NK-92 treated with Interleukin-12 subunit alpha and Interleukin-12 subunit beta, amount 100 ng/mL, for 24 hours (cell line): ENCODE measurements at places on chromosomes 5 and 9.
A peak's percentile ranks its signal among the peaks of the same experiment; 100 is the strongest.

DNA sequence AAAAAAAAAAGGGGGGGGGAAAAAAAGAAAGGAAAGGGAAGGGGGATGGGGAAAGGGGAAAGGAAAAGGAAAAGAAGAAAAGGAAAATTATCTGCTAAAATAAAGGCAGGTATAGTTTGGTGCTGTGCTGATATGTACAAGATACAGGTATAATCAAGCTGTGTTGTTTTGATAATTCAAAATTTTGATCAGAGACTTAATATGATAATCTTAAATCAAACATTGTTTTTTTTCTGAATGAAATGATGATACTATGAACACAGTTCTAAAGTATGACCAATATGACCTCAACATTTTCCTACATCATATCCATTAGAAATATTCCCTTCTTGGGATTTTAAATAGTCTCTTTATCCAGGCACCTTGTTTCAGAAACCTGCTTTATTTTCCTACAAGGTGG is 115.6 kb upstream of the TRPM3 start:
- no peak for DNase-seq

DNA sequence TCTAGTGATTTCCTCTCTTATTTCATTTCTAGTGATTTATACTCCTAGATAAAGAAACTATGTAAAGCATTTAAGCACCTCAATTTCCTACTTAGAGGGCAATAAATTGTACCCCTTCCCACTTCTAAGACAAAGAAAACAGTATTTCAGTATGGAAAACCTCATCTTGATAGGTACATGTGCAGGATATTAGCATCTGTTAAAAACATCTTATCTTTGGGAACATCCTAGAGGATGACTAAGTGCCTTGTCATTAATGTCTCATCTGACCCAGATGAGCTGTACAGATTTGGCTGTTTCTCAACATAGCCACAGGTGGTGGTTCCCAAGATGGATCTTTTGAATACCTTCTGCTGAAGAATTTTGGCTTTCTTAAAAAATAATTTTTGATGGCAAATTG is 5.7 kb downstream of the MEGF10 start:
- no peak for DNase-seq

DNA sequence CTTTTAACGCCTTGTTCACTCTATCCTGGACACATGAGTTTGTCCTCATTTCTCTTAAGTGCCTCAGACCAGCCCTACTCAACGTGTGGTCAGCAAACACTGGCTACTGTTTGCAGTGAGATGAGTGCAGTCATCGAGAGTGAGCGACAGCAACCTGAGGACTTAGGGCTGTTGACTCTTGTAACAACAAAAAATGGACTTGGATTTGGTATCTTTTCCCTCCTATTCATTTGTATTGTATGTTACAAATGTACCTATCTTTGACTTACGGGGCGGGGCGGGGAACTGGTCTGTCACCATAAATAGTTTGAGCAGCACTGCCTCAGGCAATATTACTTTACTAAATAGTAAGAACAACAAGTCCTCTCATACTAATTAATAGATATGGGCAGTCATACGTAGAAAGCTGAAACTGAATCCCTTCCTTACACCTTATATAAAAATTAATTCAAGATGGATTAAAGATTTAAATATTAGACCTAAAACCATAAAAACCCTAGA is 84.1 kb downstream of the TLE1 start:
- DNase-seq = no peak

DNA sequence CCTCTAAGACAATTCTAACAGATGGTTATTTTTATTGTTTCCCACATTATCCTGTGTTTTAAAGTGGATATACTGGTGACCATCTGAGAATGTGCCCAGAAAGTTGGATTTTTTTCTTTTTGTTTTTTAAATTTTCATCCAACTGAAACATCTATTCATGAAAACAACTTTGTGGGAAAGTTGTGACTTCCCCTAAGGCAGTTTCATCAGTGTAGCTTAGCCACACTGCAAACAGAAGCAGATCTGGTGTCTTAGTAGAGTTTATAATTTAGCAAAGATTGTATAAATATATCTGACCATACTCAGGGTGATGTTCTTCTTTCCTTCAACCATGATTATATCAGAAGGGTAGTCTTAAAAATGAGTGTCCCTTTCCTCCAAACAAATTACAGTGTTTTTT is 1241.3 kb downstream of the MAT2B start:
- no peak for DNase-seq

DNA sequence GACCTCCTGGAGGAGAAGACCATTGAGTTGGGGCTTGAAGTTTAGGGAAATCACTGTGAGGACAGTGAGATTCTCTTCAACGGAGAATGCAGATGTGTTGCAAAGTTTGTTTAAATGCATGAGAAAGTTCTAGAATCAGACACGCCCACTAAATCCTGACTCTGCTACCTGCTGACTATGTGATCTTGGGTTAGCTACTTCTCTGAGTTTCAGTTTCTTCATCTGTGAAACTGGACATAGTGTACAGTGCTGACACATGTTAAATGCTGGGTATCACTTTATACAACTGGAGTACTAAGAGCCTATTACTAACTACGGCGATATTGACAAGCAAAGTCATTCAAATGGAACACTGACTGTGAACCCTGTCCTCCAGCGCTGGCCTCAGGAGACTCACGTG is 255.5 kb downstream of the HSPA4 start:
- DNase-seq = no peak

DNA sequence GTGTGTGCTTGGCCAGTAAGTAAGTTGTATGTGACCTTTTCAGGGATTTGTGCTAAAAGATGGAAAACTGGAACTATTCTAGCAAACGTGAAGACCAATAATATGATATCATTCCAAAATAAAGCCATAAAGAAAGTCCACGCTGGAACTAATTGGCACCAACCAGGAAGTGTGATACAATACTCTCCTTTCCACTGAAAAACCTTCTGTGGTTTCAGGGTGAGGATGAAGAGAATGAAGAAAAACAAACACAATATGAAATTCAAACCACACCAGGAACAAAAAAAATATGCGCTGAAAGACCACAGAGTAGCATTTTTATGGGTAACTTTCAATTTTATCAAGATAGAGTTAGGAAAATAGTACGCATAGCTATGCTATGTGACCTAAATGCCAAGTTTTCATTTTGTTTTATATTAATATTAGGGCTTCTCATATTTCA is 105.8 kb downstream of the EFNA5 start:
- no peak for DNase-seq

DNA sequence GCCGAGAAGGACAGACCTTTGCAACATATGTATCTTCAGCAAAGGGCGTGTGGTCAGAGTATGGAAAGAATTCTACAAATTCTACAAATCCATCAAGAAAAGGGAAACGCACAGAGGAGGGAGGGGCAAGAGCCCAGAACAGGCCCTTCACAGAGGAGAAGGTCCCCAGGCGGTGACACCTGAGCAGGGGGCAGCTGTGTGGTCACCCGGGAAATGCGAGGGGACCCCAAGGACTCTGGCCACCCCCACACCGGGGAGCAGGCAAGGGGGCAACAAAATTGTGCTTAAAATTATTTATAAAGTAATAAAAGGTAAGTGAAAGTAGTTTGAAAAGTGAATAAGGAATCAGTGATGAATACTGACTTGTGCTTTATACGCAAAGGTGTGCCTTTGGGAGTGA is 17.6 kb downstream of the NACC2 start:
- no peak for DNase-seq

DNA sequence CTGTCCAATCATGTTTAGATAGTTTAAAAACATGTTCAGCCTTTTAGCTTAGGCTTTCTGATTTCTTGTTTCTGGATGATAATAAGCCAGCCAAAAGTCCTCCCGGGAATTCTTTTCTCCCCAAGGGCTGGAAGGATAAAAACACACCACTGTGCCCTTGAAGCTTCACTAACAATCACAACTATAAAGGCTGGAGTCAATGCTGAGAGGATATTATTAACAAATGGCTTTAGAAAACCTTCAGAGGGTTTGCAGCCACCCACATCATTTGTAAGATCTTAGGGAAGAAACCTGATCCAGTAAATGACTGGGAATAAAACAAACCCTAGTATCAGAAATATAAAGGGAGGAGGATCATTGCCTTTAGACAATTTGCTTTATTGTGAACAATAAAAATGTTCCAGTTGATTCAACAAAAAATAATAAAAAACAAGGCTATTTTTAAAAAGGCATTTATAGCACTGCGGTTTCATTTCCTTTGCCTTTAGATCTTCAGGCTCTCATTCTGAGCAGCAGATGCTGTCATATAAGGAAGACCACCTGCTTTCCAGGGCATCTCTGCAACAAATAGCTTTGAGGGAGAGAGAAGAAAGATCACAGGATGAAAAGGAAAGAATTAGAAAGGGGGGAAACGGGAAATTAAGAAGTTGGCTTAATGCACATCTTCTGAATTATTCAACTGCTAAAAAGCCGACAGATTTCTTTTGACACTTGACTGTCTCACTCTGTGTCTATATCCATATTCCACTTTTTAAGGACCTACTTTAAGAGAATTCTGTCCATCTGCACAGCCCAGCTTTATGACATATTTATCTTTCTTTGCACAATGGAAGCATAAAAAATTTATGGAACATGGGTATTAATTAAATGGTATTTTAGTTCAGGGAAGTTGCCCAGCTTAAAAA is 277.2 kb upstream of the SLC24A2 start:
- DNase-seq = no peak

- DNase-seq = no peak
Observed at GRCh38 chr5:178120607-178121357, 7.5 kb downstream of the N4BP3 start.

- no peak for DNase-seq
Observed at GRCh38 chr9:133403766-133404453, 13.9 kb downstream of the REXO4 start.

- no peak for DNase-seq
Observed at GRCh38 chr9:94164806-94165549, 80.7 kb downstream of the PTPDC1 start.

DNA sequence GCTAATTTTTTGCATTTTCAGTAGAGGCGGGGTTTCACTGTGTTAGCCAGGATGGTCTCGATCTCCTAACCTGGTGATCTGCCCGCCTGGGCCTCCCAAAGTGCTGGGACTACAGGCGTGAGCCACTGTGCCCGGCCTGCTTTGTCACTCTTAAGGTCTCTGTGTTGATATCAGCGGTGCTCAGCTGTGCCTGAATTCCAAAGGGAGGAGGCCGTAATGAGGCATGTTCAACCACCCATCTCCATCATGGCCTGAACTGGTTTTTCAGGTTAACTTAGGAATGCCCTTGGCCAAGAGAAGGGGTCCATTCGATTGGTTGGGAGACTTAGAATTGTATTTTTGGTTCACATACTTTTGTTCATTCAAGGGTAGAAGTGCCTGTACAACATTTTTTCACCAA is 22.0 kb downstream of the HSD17B3 start:
- DNase-seq = no peak

DNA sequence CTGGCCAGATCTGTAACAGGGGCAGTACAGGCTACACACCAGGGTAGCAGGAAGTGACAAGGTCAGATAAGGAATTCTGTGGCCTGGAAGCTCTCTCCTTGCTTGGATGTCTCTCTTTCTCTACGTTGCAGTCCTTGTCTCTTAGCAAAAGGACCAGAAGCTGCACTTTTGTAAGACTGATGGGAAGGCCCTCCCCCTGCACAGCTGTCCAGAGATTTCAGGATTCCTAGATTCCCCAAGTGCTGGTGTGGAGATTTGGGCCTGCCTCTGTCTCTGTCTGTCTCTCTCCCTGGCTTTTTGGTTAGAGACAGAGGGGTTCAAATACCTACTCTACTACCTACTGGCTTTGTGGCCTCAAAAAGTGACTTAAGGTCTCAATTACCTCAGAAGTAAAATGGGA is 10.0 kb upstream of the CNTFR start:
- no peak for DNase-seq

DNA sequence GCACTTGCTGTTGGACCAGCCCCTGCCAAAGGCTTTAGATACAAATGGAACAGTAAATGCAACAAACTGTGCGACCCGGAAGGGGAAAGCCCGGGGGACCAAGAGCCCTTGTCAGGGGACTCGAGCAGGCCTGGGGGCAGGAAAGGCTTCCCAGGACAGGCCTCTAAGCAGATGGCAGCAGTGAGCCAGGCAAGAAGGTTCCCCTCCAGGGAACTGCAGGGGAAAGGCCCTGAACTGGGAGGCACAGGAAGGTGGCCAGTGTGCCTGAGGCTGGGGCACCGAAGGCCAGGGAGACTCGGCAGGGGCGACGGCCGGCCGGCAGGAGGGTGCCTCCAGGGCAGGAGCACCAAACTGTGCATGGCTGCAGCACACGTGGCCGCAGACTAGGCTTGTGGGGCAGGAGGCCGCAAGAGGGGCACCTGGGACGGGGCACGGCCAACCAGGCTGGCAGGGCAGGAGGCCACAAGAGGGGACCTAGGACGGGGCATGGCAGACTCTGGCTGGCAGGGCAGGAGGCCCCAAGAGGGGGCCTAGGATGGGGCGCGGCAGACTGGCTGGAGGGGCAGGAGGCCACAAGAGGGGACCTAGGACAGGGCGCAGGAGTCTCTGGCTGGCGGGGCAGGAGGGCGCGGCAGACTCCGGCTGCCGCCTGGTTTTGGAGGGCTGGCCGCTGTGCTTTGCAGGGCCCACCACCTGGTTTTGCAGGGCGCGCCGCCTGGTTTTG is 10.0 kb downstream of the VAV2 start:
- no peak for DNase-seq

- peak; percentile 85 for DNase-seq
Observed at GRCh38 chr9:137029058-137029936, 1.3 kb upstream of the ABCA2 start.

DNA sequence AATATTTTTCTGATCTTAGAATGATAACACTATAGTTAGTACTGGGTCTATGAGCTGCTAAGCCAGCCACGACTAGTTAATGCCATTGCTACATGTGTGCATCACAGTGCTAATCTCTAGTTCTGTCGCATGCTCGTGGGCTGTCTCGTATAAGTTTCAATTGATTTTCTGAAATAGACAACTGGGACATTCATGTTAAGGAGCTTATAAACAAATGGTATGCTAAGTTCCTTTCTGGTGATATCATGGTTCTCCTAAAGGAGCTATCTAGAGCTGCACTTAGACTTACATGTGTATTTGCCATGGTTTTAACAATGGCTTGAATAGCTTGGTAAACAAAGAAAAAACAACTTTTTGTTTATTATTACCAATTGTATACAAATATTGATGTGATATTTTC is 46.2 kb downstream of the F2RL2 start:
- no peak for DNase-seq

- DNase-seq = no peak
Observed at GRCh38 chr5:149447373-149448367, 68.6 kb upstream of the IL17B start.

DNA sequence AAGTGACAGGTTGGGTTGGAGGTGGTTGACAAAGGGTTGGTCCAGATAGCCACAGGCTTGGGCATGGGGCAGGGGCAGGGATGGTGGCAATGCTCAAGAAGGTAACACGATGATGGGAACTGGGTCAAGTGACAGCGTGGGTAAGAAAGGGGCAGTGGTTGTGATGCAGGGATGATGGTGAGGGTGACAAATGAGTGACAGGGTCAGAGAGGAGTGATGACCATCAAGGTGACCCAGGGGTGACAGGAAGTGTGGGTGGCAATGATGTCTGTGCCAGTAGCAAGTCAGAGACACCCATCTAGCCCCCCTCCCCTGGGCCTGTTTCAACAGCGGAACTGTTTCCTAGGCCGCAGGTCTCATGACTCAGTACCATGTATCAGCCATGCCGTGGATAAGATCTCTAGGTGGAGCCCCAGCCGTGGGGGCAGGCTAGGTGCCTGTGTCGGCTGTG is 20.5 kb downstream of the AQP3 start:
- DNase-seq = no peak

GRCh38 chr5:89707891-89708290 is 701.7 kb downstream of the CETN3 start:
- no peak for DNase-seq

GRCh38 chr9:21533597-21533996 is 51.5 kb upstream of the IFNE start:
- DNase-seq = no peak
